ENCODE measurements at places on chromosomes 5 and 9.

- DNase-seq: no peak
Measured at GRCh38 chr5:172549696-172550095, 91.4 kb upstream of the NEURL1B start.

- DNase-seq: no peak
Measured at GRCh38 chr5:179879003-179879689, 20.5 kb upstream of the MRNIP start.

DNA sequence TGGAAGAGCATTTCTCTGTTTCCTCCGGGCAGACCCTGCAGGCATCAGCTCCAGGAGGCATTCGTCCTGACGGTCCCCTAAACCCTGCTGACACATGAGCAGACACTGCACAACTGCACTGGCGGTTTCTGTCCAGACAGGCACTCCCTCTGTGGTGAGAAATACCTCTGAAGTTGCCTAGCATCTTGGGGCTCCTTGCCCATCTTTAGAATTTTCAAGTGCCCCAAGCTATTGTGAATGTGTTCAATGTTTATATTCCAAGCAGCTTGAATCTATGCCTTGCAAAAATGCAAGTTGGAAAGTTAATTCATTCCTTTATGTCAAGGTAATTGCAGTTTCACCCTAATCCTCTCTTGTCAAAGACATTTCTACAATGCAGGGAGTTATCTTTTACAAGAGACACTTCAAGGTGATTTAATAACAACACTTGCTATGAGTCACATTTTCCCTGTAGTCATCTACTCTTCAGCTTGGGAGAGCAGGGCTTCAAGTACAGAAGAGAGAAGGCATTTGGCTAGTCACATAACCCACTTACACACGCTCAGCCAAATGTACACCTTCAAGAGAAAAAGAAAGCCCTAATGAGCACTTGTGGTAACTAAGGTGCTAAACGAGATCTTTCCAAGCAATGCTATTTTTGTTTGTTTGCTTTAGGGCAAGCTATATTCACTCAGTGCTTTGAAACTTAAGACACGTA, 302.5 kb downstream of the MLLT3 start:
- DNase-seq: no peak

- no peak for DNase-seq
Measured at GRCh38 chr9:137524161-137524980, 25.8 kb downstream of the PNPLA7 start.

- DNase-seq: no peak
Measured at GRCh38 chr9:95620314-95620713, 103.5 kb upstream of the PTCH1 start.

DNA sequence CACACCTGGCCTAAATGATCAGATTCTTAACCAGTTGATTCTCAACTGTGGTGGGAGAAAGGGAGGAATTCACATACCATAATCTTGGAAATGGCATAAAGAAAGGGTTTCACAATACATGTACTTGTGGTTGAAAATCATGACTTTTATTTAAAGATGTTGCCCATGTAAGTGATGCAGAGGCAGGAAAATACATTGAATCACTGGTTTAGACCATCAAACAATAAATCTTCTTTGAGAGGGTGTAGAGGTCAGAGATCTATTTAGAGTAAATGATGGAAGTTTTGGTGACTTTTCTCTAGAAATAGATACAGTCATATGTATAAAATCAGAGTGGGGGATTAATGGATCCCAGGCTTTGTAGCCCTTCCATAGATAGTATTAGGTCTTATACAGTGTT, 15.4 kb downstream of the NDUFS4 start:
- no peak for DNase-seq

DNA sequence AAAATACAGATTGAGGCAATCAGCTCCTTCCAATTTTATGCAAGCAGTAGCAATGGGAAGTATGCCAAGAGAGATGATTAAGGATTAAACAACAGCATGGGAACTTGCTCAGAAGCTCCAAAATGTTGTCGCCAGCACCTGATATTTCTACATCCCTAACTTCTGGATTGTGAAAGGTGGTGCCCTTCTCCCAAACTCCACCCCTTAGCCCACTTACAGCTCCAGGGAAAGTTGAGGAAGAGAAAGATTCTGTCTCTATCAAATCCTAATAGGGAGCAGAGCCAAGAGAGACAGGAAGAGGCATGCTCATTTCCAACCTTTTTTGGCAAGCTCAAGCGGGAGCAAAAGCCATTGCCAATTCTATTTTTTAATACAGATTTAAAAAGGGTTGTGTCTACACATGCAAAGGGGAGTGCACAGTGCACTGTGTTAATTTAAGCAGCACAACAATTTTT, 92.4 kb upstream of the NR3C1 start:
- no peak for DNase-seq

DNA sequence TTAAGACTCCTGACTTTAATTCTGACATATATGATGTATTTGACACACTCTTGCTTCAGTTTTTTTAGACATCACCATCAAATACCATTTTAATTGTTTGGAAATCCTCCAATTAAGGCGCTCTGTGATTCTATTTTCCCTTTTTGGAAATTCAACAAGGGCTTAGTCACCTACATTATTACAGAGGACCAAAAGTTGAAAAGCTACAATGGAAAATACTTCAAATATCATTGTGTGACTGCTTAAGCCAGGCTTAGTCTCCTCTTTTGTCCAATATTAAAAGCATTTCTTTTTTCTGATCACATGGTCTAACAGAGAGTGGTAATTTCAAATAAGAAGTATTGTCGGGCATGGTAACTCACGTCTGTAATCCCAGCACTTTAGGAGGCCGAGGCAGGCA, 160.3 kb downstream of the CEMIP2 start:
- DNase-seq: no peak

DNA sequence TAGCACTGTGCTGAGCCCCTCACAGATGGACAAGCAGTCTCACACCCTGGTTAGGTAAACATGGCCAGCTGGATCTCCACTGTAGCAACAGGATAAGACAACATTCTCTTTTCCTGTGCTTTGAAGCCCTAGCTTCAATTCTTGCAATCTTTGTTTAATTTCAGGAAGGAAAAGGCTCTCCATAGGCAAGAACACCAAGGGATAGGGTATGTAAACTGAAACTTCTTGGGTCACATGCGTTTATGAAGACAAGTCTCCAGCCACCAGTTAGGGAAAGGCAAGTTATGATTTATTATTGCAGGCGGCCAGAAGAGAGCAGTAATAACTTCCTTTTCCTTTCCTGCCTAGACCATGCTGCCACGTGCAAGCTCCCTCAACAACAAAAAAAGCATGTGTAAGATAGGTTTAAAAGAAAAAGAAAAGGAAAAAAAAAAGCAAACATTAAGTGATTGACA, 50.1 kb upstream of the POU5F2 start:
- DNase-seq: no peak

GRCh38 chr9:87872079-87872624, 10.5 kb upstream of the SPATA31E1 start:
- DNase-seq: no peak

GRCh38 chr9:113311961-113312360, 8.8 kb upstream of the RNF183 start:
- no peak for DNase-seq

GRCh38 chr9:117681888-117682287, 22.3 kb upstream of the TLR4 start:
- no peak for DNase-seq

- DNase-seq: no peak
Measured at GRCh38 chr9:38004809-38005560, 64.0 kb downstream of the SHB start.

- no peak for DNase-seq
Measured at GRCh38 chr5:109767997-109768396, 78.3 kb downstream of the MAN2A1 start.

DNA sequence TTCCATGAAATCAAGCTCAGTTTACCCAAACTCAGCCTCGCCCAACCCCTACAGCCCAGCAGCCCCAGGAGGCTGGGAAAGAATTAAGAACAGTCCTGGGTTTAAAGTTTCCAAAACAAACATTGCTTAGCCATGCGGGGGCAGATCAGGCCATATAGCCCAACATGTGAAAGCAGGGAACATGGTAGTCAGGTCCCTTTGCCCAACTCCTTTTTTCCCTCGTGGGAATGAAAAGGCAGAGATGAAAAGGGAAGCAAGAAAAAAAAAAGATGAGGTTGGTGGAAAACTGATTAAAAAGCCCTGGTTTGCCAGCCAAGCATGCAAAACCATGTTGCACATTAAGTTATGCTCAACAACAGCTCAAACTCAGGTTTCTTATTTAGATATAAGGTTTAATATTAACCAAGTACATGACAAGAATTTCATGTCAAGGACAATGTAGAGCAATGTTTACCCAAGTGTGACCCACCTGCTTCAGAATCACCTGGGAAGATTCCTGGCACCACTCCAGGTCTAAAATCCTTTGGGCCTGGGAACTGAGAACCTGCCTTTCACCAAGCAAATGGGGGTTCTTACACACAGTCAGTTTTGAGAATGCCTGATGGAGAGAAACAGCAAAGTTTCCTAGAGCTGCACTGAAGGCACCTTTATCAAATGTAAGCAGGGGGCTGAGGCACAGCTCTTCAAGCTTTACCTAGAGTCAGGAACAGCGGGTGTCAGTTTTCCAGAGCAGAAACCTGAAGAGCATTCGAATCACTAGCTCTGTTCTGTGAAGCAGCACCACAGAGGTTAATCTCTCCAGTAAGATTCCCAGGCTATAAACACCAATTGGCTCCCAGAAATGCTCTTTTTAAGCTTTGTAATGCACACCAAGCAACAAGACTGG, 1.7 kb downstream of the FREM1 start:
- no peak for DNase-seq

GRCh38 chr5:159905496-159905895, 10.8 kb upstream of the ADRA1B start:
- DNase-seq: no peak

DNA sequence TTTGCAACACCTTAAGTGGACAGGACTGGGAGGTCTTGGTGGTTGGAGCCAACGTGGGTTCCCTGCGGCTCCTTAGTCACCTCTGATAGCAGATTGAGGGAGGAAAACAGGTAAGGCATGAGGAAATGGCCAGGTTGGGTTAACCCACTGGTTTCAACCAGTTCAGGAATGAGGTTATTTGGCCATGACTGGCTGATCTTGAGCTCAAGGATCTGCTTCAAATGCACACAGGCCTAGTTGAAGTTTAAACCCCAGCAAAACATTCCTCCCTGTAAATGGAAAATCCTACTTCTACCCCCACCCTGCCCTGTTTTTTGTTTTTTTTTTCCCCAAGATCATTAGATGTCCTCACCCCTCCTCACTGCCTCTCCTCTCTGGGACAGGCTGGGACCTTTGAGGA, 3.2 kb upstream of the NUP214 start:
- no peak for DNase-seq

DNA sequence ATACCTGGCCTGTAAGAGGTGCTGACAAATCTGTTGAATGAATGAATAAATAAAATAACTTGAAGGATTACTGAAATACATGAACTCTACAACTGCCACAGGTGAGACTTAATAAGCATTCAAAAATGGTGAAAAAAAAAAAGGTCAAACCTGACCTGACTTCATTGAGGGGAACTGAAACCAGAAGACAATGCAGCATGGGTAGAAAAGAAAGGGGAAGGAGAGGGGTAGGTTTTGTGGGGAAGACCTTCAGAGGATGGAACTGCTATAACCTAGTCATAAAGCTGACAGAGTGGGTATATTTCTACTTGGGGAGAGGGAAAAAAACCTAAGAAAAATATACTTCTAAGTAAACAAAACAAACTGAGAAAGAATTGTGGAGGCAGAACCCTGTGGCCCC, 56.6 kb downstream of the RASEF start:
- DNase-seq: no peak

DNA sequence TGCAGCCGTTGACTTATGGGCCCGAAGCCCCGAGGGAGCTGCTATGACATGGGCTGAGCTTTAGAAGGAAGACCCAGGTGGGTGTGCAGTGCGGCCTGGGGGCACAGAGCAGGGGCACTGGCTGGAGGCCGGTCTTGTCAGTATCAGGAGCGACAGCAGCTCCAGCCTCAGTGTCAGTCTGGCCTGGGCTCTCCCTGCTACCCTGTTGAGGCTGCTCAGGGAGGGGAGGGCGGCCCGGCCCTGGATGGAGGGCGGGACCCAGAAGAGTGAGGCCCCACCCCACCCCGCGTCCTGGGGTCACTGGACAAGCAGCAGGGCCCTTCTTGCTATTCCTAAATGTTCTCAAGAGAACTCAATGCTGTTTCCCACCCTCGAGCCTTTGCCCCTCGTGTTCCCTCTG, 18.0 kb downstream of the GFI1B start:
- DNase-seq: no peak

GRCh38 chr5:60356745-60357144, 343.2 kb downstream of the DEPDC1B start:
- no peak for DNase-seq

- DNase-seq: no peak
Measured at GRCh38 chr9:126697330-126697729, 83.6 kb downstream of the LMX1B start.

GRCh38 chr5:57692582-57693487, 210.2 kb upstream of the ACTBL2 start:
- peak; percentile 5 for DNase-seq

DNA sequence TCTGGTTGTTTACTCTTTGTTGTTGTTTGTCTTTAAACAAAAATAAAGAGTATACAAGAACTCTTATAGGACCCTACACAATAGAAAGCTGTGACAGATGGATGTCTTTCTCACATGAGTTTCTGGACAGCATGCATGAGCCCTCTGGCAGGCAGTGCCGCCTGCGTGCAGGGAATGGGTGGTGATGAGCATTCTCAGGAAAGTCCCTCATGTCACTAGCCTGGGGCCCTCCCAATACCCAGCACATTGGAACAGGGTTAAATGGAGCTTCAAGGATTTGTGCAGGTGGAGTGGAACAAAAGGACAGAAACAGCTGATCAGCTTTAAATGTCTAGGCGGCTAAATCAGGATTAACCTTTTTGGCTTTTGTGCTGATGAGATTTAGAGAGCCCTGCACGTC, 181.0 kb upstream of the CD180 start:
- no peak for DNase-seq

- no peak for DNase-seq
Measured at GRCh38 chr5:75536694-75537360, 25.1 kb downstream of the POLK start.

DNA sequence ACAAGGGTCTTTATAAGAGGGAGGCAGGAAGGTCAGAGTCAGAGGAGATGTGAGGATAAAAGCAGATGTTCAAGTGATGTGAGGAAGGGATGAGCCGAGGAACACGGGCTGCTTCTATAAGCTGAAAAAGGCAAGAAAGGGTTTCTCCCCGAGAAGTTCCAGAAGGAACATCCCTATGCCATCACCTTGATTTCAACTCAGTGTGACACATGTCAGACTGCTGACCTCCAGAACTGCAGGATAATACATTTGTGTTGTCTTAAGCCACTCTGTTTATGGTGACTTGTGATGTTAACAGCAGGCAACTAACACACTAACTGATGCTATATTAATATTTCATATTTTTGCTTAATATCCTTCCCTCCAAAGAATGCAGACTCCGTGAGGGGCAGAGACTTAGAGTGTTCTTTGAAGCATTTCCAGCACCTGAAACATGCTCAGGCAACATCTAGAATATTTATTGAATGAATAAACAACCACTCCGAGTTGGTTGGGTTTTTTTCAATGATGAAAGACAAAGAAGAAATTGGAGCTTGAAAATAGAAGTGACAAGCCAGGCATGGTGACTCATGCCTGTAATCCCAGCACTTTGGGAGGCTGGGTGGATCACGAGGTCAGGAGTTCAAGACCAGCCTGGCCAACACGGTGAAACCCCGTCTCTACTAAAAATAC, 77.6 kb upstream of the ADRA1B start:
- DNase-seq: no peak

Data from activated CD4-positive, alpha-beta T cell treated with anti-CD3 and anti-CD28 coated beads, Interleukin-2, amount 50 U/mL, for 4 hours (primary cell).